ENCODE measurements at places on chromosomes 12 and 14.

GRCh38 chr14:74531467-74531866 is 37.9 kb downstream of the ISCA2 start:
- no peak for DNase-seq

DNA sequence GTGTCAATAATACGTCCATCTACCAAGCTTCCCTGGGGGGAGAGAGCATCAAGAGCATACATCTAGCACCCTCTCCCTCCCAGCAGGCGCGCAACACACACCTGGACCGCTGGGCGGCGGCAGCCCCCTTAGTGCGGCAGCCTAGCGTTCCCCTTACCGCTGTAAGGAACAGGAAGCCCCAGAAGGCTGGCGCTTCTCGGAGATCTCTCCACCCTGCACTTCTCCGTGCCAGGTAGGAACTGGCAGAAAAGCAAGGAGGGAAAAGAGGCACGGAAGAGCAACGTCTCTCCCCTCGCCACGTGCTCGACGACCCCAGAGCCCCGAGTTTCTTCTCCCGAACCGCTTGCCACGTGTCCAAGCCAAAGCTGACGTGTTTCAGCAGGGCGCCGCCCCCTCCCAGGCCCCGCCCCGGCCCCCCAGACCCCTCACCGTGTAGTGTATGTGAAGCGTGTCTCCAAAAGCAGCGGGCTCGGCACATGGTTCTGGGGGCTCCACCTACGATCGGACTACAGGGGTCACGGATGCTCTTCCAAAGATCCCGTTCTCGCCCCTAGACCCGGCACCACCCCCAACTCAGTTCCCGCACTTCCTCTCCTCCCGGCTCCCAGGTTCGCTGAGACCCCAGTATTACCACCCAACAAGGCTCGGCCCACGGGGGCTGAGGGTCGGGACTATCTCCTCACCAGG is 532 bp downstream of the FKBP11 start:
- no peak for DNase-seq

DNA sequence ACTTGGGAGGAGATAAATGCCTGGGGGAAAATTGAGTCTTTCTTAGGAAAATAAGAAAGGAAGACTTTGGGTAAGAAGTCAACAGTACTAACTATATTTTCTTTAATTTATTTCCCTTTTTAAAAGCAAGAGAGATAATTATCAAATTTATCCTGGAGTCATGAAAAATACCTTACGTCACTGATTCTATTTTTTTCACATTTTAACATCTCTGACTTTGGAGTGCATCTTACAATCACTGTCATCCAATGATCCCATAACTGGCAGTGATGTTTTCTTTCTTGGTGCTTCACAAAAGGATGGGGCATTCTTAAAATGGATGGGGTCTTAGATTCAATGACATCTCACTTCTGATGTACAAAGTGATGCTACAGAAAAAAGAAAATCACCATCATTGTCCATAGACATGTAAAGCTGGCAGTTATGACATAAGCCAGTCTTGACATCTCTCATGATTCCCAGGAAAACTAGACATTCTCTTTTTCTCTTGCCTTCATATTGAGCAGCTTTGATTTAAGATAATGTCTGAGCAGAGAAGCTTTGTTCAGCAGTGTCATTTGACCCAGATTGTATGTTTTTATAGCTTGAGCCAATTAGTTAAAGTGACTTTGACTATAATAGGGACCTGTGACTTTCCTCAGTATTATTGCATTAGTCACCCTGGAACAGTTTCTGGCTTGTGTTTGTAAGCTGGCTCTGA is 236.2 kb downstream of the EGLN3 start:
- no peak for DNase-seq

GRCh38 chr14:104891664-104892530 is 26.8 kb downstream of the CEP170B start:
- DNase-seq, result peak; percentile 73

GRCh38 chr12:81187686-81188085 is 109.8 kb downstream of the ACSS3 start:
- no peak for DNase-seq

DNA sequence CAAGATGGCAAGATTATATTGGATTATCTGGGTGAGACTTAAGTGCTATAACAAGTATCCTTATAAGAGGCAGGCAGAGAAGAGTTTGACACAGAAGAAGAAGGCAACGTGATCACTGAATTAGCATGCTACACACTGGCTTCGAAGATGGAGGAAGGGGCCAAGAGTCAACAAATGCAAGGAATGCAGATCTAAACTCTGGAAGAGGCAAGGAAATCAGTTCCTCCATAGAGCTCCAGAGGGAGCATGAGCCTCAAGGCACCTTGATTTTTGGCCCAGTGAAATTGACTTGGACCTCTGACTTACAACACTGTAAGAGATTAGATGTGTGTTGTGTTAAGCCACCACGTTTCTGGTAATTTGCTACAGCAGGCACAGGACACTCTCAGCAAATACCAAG is 536.4 kb upstream of the SEL1L start:
- no peak for DNase-seq

GRCh38 chr14:26180221-26180620 is 417.6 kb downstream of the NOVA1 start:
- no peak for DNase-seq

DNA sequence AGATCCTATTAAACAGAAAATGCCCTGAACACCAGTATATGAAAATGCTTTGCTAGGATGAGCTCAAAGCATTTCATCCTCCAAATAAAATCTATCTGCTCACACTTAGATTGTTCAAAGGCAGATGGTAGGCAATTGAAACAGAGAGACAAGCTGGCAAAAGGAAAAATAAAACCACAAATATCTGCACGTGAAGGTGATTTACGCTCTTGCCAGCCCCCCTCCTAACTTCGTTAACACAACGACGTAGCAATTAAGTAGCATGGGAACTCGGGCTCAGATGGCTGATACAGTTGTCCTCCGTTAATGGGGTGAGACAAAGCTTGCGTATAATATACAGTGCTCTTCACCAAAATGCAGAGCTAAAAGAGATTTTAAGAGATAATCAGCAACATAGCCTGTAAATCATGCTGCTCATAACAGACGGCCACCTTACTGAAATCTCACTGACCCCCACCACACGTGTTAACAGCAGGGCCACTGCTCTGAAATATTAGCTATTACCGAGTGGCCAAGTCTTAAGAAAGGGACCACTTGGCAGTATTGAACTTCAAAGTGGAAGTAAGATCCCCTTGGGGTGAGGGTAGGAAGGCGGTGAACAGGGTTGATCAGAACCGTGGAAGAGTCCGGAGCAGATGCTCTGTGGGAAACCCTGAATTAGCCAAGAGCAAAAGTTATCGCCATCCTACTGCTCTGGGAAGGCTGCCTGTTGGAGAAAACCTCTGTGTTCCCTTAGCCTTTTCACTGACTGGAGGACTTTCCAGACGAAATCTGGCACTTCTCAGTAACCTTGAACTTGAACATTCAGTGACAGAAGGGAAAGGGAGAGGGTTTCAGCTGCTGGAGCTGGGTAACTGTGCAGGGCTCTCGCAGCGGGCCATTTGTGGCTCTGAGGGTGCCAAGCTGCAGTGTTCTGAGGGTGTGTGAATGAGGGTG is 23.1 kb downstream of the ETV6 start:
- no peak for DNase-seq

- peak; percentile 24 for DNase-seq
Measured at GRCh38 chr12:33438025-33438772, 1.4 kb downstream of the SYT10 start.
